ENCODE measurements at places on chromosomes 5 and 9.

DNA sequence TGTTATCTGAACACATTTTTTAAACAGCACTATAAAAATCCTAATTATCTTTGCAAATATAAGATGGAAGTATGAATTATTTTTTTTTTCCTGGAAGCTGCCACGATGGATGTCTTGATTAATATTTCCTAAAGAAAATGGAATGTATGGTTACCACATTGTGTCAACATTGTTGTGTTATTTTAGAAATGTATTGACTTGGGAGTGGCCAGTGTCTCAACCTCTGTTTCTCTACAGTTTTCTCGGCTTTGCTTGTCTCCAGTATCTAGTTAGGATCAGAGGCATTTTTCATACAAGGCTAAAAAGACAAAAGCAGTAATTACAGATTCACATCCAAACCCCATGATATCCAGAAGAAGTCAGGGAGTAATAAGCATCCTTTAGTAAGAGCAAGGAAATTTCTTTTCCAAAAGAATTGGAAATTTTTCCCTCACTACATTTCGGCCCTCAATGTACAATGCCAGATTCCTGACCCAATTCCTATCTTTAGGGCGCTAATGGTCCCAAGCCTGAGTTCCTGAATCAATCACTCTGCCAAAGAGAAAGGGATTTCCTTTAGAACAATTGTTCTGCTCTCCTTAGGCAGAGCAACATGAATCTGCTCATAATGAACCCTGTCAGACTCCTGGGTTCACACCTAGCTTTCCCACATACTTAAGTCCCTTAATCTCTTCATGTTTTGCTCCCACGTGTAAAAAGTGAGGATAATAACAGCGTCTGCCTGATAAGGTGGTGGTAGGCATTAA is 111.7 kb downstream of the EDIL3 start:
- DNase-seq = no peak

GRCh38 chr9:125691869-125692268 is 15.1 kb downstream of the MAPKAP1 start:
- no peak for DNase-seq

- DNase-seq = no peak
Measured at GRCh38 chr9:111001526-111001925, 36.7 kb downstream of the LPAR1 start.

GRCh38 chr5:75053304-75054133 is 1.2 kb upstream of the GCNT4 start:
- DNase-seq = peak; percentile 35

DNA sequence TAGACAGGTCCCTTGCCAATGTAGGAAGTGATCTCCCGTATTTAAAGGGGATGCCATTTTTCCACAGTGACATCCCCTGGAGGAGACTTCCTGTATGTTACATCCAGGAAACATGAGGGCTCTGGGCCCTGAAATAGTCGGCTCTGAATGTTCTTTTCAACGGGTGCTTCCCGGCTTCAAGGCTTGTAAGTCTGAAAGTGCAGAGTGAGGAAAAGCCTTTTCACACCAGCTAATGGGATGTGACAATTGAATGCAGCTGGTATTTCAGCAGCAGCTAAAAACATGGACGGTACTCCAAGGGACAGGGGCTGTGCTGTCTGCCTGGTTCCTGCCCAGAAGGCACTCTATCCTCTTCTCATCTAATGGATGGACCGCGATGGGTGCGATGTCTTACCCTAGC is 1.4 kb downstream of the IL9 start:
- DNase-seq = no peak

DNA sequence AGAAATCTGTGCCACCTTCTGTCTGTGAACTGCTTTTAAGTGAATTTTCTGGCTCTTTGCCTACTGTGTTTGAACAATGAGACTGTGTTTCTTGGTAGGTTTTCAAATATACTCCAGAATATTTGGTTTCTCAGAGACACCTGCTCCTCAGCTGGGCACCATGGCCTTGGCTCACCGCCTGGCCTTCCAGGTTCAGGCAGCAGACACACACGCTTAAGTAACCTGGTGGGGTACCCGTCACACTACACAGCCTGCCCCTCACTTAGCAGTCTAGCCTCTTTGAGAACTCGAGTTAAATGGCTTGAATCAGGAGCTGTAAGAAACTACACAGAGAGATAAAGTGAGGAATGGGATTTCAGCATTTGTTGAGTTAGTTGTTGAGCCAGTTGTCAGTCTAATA is 530.5 kb downstream of the MTRR start:
- DNase-seq = no peak

DNA sequence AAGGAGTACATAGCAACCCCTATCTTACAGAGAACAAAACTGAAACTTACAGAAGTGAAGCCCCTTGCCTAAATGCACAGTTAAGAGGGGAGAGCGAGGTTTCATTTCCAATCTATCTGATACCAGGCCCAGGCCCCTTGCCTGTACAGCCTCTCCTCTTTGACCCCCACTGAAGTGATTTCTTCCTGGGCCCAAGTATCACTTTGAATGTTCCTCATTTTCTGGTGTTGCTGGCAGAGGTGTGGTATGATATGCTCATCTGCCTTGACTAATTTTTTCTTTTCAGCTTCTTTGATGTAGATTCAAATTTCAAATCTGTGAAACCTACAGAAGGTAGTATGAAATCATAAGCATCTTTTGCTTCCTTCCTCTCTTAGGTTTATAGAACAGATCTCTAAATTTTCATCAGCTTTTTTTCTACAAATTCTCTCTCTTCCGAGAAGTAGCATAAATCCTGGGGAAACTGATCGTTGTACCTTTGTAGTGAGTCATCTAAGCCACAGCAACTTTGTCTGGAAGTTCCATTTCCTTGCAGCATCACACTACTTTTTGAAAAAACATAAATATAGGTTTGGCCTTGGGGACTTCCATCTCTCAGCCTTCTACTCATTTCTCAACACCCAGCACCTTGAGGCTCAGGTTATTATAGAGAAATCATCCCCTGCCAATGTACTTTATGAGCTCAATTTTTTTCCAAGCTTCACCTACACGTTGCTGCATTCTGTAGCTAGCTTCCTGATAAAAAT is 402.4 kb upstream of the PTGER4 start:
- no peak for DNase-seq

DNA sequence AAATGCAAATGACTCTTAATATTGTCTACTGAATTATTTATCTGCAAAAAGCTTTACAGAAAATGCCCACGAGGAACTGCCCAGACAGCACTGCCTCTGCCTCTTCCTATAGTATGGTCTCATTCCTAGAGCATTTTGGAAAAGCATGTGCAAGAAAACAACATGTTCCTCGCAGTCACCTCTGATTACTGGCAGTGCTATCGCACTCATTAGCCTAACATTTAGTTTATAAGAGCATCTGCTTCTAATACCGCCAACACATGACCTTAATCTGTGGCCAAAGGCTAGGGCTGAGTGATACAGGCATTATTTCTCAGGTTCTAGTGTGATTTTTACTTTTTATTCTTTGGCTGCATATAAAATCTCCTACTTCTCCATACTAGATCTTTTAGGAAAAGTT is 259.2 kb downstream of the FBXL17 start:
- no peak for DNase-seq

GRCh38 chr5:111379391-111379816 is 132.9 kb downstream of the STARD4 start:
- no peak for DNase-seq

DNA sequence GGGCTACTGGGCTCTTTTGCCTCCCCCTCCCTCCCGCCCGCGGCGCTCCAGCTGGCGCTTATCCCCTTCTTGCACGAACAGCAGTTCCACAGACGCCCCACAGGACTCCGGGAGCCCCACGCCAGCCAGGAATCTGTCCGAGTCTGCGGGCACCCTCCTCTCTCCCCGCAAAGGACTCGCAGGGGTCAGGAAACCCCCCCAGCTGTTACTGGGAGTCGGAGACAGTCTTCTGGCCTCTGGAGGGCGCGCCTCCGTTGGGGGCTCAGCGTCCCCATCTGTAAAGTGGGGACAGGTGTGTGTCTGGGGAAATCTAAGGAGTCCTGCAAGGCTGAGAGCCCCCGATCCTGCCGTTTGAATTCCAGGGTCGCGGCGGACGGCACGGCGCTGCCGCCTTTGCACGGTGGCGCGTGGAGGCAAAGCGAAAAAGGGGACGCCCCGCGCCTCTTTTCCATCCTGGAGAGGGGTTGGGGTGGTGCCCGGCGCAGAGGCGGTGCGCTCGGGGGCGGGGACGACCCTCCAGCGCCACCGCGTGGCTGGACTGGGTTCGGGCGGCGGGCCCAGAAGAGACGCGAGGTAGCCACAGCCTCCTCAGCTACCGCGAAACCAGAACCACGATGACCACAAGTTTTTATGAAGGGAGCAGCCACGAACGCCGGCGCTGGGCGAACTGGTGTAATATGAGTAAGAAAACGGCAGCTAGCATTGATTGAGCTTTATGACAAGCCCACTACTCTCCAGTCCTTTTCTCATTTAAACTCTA is 2.8 kb upstream of the CCIN start:
- DNase-seq = peak; percentile 60

GRCh38 chr5:72604111-72604797 is 97.0 kb upstream of the ZNF366 start:
- DNase-seq = no peak

GRCh38 chr5:114952876-114953275 is 216.8 kb downstream of the TRIM36 start:
- DNase-seq = no peak

GRCh38 chr9:121368745-121369144 is 1.3 kb downstream of the STOM start:
- no peak for DNase-seq

GRCh38 chr9:127545196-127546124 is 66.6 kb upstream of the STXBP1 start:
- no peak for DNase-seq

DNA sequence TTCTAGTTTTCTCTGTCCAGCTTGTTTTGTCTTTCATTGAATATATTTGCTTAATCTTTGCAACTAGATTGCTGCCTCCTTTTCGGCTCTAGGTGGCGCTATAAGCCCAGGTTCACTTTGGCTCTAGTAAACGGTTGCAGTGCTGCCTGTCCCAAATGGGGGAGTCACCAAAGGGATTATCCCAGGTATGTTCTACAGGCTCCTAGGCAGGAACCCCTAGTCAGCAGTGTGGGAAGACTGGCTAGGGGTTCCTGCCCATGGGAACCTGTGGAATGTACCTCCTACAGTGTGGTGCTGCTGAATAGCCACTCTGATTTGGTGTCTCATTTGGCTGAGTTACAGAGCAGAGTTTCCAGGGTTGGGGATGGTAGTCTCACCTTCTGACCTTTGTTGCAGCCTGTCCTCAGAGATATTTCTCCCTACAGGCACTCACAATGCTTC is 85.2 kb downstream of the ARSB start:
- no peak for DNase-seq

DNA sequence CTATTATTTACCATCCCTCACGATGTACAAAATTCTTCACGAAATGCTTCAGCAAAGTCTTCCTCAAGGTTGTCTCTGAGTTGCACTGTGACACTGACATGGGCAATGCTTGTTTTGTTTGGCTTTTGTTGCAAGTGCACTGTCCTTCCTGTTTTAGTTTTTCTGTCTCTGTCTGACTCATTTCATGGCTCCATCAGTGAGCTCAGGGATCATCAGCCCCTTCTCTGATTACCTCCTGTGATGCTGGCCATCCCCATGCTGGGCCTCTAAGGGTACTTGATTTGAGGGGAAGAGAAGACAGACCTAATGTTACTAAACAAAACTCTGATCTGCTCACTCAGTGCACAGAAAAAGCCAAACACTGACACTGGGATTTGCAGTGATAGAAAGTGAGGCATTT is 37.6 kb upstream of the STX17 start:
- no peak for DNase-seq

GRCh38 chr9:135905380-135906258 is 1.7 kb downstream of the CAMSAP1 start:
- DNase-seq = no peak

DNA sequence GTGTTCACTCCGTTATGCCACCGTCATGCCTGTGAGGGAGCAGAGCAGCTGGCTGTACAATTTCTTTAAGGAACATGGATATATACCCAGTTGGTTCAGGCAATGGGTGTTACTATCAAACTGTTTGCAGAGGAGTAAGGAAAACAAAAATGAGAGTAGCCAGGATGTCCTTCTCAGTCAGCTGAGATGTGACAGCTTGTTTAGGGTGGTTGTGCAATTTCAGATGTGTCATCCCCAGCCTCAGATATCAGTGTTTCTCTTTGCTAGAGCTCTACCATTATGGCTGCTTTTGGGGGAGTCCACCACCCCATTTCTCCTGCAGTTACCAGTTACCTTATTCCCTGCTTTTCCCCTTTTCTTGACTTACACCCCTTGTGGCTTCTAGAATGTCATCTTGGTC is 135.2 kb upstream of the SLC24A2 start:
- no peak for DNase-seq

DNA sequence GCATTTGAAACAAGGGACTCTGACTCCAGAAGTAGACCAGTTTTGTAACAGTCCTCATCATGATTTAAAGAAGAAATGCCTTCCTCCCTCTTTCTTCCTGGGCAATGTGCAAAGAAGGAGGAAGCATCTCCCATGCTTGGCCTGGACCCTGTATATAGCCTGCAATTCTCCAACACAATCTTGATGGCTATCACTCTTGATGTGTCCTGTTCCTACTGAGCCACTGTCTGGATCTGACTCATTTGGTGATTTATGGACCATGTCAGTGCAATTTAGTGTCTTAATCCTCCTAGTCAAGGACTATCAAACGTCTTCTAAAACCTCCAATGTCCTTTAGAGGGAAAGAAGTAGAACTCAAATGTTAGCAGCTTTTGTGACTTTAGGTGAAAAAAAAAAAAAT is 697.3 kb downstream of the TLR4 start:
- no peak for DNase-seq

DNA sequence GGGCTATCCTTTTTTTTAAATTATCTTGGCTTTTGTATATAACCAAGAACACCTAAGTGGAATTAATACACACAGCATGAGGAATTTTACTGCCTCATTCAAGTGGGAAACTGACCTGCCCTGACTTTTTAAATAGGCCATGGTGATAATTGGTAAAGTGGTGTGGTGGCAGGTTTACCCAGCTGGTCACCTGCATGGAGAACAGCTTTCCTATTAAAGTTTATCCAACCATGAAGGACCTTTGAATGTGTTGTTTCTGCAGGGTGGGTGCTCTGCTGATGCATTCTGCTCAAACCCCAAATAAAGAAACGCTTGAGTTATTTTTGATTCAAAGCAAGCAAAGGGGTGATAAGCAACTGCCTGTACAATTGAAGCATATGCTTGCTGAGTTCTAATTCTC is 261.0 kb upstream of the GRIN3A start:
- DNase-seq = no peak

DNA sequence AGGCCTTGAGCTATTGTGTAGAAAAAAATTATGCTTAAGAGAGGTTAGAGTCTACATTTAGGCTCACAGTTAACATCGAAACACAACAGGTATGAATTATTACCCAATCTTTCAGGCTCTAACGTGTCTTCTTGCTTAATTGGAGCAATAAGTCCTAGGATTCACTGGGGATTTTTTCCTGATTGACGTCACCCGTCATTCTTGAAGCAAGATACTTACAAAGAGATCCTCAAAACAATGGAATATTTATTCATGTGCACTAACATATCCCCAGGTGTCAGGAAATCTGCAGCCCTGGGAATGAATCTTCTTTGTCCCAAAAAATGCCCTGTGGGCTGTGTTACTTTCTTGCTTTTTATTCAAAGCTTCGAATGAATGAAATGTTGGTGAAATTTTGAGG is 413.5 kb downstream of the NFIB start:
- DNase-seq = no peak

Data from activated CD4-positive, CD25-positive, alpha-beta regulatory T cell (primary cell).